ENCODE measurements at places on chromosomes 7 and 10.

DNA sequence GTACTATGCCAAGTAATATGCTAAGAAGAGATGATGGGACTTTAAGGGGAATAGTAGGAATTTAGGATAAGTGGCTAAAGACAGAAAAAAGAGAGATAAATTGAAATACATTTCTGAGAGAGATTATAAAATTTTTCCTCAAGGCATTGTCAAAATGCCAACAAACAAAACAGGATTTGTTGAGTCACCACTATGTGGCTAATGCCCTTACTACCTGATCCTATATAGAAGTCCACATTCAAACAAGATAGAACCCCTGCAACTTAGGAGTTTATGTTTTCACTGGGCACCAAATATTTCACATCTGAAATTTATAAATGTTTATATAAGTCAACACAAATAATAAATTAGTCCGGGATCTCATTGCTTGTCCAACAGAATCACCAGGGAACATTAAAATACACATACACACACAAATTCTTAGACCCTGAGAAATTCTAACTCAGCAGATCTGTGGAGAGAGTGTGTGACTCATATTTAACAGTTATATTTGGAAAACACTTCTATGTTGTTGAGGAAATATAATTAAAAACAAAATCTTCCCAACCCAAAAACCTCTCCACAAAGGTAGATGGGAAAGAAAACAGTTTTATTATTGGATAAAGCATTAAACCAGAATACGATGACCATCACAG lies 154.3 kb downstream of the PPP1R3A start:
- DNase-seq: no peak

DNA sequence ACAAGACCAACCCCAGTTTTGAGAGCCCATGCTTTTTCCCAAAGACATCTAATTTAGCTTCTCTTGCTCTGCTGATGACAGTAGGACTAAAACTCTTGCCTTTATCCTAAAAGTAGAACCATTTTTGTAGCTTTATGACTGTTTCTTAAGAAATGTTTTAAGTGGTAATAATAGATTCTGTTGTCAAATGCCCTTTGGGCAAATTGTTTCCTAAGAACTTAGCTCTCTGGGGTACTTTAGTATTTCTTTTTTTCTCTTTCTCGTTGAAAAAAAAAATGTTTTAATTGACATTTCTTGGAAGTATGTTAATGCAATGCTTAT lies 157.4 kb downstream of the ARID5B start:
- DNase-seq: no peak

- DNase-seq: no peak
Measured at GRCh38 chr10:33136781-33137180, 178.8 kb upstream of the ITGB1 start.

- DNase-seq: no peak
Measured at GRCh38 chr10:24176658-24177057, 32.3 kb upstream of the KIAA1217 start.

- no peak for DNase-seq
Measured at GRCh38 chr7:5607951-5608656, 173.4 kb downstream of the RNF216 start.

- no peak for DNase-seq
Measured at GRCh38 chr10:70130878-70131559, 1.6 kb downstream of the AIFM2 start.

GRCh38 chr10:120980279-120981255 lies 129.4 kb downstream of the WDR11 start:
- no peak for DNase-seq

DNA sequence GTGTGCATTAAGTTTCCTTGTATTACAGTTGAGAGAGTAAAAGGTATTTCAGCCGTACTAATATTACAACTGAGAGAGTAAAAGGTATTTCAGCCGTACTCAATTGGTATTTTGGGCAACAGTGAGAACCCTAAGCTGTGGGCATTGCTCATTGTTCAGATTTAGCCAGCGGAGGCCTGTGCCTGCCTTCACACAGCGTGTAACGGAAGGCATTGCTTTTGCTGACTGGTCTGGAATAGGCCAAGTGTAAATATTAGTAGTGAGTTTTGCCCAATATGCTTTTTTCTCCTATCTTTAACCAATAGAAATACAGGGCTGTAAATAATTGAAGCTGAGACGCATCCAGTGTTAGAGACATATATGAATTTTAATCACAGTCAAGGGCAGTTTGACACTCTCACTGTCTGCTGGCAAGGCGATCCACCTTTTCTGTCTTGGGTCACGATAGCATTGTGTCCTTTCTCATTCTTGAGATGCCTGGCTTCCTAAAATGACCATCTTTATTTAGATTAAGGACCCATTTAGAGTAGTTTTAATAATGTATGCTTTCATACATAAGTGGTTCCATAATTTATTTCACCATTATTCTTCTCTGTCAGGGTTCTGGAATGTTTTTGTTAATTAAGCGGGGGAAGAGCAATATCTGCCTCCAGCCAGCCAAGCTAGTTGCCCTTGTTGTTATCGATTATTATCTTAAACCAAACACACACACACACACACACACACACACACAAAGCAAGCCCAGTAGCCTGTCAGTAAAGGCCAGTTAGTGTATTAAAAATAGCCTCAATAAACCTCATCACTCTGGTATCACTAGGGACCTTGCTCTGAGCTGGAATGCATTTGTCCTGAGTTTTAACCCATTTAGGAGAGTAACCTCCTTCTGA lies 130.7 kb downstream of the CELF2 start:
- DNase-seq: no peak
